ENCODE measurements at places on chromosomes 12 and 14.

DNA sequence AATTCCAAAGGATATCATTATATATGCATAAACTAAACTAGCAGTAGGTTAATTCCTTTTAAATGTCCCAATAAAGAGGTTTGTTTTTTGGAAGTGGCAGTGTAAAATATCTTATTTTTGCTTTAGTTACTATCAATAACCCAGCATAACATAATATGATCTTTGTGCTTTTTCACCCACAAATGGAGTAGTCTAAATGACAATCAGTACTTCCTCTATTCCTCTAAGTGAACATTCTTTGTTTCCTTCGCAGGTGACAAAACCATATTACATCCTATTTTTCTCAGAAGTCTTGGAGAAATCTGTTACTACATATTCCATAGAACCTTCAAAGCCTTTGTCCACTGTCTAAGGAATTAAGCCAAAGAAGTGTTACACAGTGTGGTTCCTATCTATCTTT lies 62.5 kb downstream of the MED13L start:
- no peak for DNase-seq

DNA sequence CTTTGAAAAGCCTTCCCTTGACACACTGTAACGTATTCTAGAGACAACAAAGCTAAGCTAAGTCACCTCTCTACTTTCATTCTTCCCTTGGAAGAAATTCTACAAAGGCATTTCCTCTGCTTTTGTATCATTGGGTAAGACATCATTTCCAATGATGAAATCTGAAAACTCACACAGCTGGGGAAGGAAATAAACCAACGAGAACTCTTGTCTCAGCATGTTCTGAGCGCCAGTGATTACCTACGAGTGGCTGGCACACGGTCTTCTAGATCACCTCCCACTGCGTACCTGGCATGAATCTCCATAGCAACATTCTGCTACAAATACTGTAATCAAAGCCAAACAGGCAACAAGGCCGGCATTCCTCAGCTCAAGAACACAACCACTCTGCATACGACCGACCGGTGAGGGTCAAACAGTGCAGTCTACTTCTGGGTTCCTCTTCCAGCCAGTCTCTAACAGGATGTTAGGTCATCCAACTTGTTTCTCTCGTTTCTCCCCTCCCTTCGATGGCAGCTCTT lies 7.6 kb downstream of the VPS37B start:
- DNase-seq = no peak

- no peak for DNase-seq
Measured at GRCh38 chr14:22084393-22085281, 411.0 kb upstream of the OR4E1 start.

GRCh38 chr12:99983456-99984258 lies 1.1 kb downstream of the ANKS1B start:
- no peak for DNase-seq

DNA sequence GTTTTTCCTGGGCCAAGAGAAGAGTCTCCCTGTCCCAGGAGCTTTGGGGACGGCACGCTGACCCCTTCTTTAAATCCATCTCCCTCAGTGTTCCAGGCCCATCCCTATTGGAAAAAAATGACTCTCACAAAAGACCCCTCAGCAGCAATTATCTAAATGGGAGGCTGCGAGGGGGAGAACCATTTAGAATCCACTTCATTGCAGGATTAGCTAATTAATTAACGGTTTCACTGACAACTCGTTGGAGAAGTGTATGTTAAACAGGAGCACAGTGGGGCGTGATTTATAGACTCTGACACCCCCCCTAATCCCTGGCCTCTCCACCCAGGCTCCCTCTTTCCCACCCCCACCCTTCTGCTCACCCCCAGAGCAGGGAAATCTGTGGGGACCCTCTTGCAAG lies 162.8 kb upstream of the LHX5 start:
- no peak for DNase-seq

- DNase-seq = no peak
Measured at GRCh38 chr12:115964626-115965025, 312.9 kb downstream of the MED13L start.

DNA sequence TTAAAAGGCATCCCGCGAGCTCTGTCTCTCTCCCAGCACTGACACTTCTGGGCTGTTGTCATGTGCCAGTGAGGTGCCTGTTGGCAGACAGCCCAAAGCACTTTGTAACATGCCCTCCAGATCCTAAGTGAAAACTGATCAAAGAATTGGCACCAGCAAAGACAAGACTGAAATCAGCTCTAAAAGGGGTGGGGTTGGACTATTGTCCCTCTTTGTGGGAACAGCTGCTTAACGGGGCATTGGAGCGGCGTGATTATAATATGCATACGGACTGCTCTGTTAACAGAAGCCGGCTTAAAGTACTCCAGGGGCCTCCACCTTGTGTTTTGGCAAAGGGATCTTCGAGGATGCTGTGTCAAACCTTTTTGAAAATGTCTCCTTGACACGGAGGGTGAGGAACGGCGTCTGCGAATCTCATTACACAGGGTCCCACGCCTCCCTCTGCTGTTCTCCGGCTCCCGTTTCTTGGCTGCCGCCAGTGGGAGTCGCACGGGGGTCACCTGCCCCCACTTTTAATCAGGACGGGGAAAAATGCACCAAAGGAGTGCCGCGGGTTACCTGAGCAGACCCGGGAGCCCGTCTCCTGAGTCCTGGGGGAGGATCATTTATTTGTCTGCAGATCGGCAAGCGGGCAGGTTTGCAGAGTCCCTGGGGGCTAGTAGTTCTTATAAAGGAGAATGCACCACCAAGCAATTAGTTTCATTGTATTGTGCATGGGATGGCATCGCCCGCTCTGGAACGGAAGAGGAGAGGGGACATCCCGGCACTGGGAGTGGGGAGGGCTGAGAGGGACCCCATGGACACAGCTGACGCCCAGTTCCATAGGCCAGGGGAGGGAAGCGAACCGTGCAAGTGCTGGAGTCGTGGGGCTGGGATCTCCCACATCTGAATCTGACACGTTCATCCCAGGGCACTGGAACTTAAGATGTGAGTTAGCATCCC lies 44.3 kb downstream of the SPRING1 start:
- no peak for DNase-seq

DNA sequence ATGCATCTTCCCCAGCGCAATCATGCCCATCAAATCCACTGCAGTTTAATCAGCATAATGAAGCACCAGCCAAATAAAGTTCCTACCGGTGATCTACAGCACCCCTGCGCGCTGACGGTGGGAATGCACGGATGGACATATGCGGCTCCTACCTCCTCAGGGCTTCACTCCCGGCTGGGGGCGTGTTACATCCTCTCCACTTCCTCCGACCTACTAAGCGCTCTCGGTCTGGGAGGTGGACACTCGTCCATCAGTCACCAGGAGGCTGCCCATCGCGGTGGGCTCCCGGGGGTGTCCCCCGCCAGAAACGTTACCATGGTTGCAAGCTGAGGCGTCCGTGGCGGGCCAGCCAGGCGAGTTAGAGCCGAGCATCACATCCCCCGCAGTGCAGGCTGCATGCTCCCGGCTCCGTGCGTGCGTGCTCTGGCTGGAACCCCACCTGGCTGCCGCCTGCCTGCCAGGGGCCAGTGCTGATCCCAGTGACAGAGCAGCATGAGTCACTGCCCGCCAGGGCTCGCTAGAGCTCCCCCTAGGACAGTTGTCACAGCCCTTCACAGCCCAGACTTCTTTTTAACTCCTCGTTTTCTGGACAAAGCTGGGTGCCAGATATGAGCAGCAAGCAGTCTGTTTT lies 73.0 kb downstream of the CIT start:
- DNase-seq = no peak

GRCh38 chr12:54349036-54349435 lies 15.2 kb downstream of the GPR84 start:
- DNase-seq = no peak

GRCh38 chr14:36383767-36384431 lies 63.5 kb upstream of the MBIP start:
- DNase-seq = no peak

DNA sequence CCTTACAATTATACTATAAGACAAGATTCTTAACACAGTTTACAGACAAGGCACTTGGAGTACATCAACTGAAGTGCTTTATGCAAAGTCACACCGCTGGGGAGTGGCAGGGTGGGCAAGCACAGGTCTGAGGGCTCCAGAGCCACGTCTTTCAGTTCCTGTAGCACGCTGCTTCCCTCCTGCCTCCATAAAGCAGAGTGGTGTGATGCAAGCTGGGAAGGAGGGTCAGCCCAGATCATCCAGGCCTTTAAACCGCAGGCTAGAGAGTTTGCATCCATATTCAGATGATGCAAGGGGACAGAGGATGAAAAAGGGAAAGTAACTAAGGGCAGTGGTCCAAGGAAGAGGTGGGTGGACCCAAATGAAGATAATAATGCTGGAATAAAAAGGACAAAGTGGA lies 132.6 kb downstream of the ITPR2 start:
- DNase-seq = no peak

DNA sequence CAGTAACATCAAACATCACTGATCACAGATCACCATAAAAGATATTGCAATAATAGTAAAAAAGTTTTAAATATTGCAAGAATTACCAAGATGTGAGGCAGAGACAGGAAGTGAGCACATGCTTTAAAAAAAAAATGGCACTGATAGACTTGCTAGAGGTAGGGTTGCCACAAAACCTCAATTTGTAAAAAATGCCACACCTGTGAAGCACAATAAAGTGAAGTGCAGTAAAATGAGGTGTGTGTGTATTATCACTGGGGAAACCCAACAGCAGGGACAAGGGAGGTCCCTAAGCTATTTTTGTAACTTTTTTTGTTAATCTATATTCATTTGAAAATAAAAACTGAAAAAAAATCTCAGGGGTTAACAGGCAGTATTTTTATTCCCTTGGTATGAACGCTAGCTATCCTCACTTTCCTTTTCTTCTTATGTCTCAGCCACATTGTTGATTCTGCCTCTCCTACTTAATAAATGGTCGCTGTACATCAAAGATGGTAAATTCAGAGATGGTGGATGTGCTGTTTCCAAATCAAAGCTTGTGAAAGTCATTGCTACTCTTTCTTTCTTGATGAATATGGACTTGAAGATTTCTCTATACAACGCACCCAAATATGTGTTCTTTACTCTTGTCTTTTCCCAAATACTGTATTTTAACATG lies 14.0 kb upstream of the KLRD1 start:
- DNase-seq = no peak

DNA sequence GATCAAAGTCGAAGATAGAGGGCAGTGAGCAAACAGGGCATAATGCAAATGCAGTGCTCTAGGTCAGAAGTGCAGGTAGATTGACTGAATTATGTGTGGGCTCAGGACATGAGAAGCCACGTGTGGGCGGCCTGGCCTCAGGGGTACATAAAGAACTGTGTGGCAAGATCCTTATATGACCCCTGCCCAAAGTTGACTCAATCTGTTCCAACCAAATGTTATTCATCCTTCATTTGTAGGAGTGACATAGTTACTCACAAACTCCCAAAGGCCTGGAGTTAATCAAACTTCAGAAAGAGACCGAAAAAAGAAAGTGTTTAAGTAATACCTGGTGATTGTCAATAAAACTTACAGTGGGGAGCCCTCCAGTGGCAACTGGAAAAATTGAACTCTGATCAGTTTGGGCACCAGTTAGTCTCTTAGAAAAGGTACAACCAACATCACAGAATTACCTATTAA lies 150.4 kb upstream of the FAR2 start:
- no peak for DNase-seq

- no peak for DNase-seq
Measured at GRCh38 chr14:75092698-75093097, 23.3 kb downstream of the ZC2HC1C start.

All from stimulated activated CD8-positive, alpha-beta memory T cell treated with anti-CD3 and anti-CD28 coated beads, Interleukin-7, amount 100 ng/mL, for 24 hours (primary cell).